ENCODE measurements at places on chromosomes 13 and 19. TPM values are rescaled to one million over a fixed set of nuclear protein-coding genes. Genes with fewer than 3 reads are reported as not detected.

The BRME1 gene
- 9.6 TPM for total RNA-seq

The VPS36 gene
- total RNA-seq: 331 TPM

The CDX2 gene
- total RNA-seq: not detected

The TINCR gene
- total RNA-seq: 255 TPM

The MBD3L2 gene
- total RNA-seq: not detected

The LAIR1 gene
- total RNA-seq: 1.8 TPM

The ZNF761 gene
- total RNA-seq: 16.1 TPM

The CYP4F2 gene
- 4.5 TPM for total RNA-seq

The CNOT3 gene
- total RNA-seq: 40.2 TPM

The TEX101 gene
- total RNA-seq: not detected

The SERPINE3 gene
- total RNA-seq: not detected

The POLRMT gene
- 60.4 TPM for total RNA-seq

The ZNF790 gene
- total RNA-seq: 4.2 TPM

The ASF1B gene
- 8.8 TPM for total RNA-seq

The THSD8 gene
- 1.6 TPM for total RNA-seq

The CA11 gene
- total RNA-seq: 8.8 TPM

The DKKL1 gene
- not detected for total RNA-seq

The CPB2 gene
- total RNA-seq: not detected

The ZNF554 gene
- total RNA-seq: 3.9 TPM

The STK11 gene
- total RNA-seq: 68.3 TPM

The ALKBH6 gene
- total RNA-seq: 27.1 TPM

The ZNF497 gene
- 4.3 TPM for total RNA-seq

The ELANE gene
- total RNA-seq: 0.79 TPM

The TEX29 gene
- total RNA-seq: not detected

The SLITRK1 gene
- total RNA-seq: not detected

The CEACAM5 gene
- total RNA-seq: 18.8 TPM

The ZNF136 gene
- 7.3 TPM for total RNA-seq

The FLT1 gene
- total RNA-seq: 8.8 TPM

The GNG7 gene
- 4.3 TPM for total RNA-seq

The SLC25A41 gene
- not detected for total RNA-seq

The ADM5 gene
- total RNA-seq: 7.6 TPM

The RBM42 gene
- 67.8 TPM for total RNA-seq

The SH2D3A gene
- 60.6 TPM for total RNA-seq

The MUC16 gene
- 0.38 TPM for total RNA-seq

The LCP1 gene
- total RNA-seq: 50.2 TPM

The MEDAG gene
- total RNA-seq: 10.3 TPM

The PLK5 gene
- not detected for total RNA-seq

The PABPC3 gene
- total RNA-seq: 0.51 TPM

The RNASEH2B gene
- 39.9 TPM for total RNA-seq

The EFNB2 gene
- 17.1 TPM for total RNA-seq

The SYCN gene
- not detected for total RNA-seq

The SIPA1L3 gene
- 81.1 TPM for total RNA-seq

The AKAP11 gene
- 21.4 TPM for total RNA-seq

The IRS2 gene
- total RNA-seq: 51.8 TPM

The TDRD12 gene
- total RNA-seq: 0.42 TPM

The PAN3 gene
- 41.7 TPM for total RNA-seq
